Vagina (tissue), 2 donors: ENCODE measurements at places on chromosomes 16 and 17.
A peak's percentile ranks its signal among the peaks of the same experiment; 100 is the strongest.

GRCh38 chr17:40956401-40957254 lies 10.1 kb downstream of the KRT39 start:
- H3K4me3 ChIP-seq = no peak overlapping the region
- DNase-seq = no peak
- H3K27ac ChIP-seq = no peak overlapping the region
- peaks cover 64% of the 10 kb centered on the region for H3K4me1 ChIP-seq

DNA sequence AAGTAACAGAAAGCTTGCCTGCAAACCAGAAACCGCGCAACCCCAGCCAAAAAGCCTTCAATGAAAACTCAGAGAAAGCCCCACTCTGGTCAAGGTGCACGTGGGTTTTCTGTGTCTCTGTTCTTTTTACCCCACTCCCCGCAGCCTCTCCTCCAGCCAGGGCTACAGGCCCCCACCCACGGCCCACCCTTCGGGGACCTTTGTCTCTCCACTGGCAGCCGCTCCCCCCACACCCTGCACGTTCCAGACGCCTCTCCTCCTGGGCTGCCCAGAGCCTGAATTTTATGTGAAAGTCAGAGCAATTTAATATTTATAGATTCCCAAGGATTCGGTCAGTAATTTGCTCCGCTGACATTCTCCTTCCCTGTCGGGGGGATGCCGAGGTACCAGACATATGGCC lies 24.2 kb downstream of the MRM3 start:
- H3K4me3 ChIP-seq = no peak overlapping the region
- H3K27me3 ChIP-seq = no peaks in the 10 kb centered on the region
- DNase-seq = no peak

GRCh38 chr17:82684228-82684841 lies 14.2 kb downstream of the RAB40B start:
- H3K4me3 ChIP-seq = no peak overlapping the region
- H3K4me1 ChIP-seq = no peaks in the 10 kb centered on the region
- no peaks in the 10 kb centered on the region for H3K27me3 ChIP-seq
- H3K27ac ChIP-seq = no peak overlapping the region

GRCh38 chr17:77531641-77532040 lies 390.9 kb downstream of the SEC14L1 start:
- no peak overlapping the region for H3K4me3 ChIP-seq
- H3K27ac ChIP-seq = no peak overlapping the region
- H3K4me1 ChIP-seq = peaks cover 11% of the 10 kb centered on the region

DNA sequence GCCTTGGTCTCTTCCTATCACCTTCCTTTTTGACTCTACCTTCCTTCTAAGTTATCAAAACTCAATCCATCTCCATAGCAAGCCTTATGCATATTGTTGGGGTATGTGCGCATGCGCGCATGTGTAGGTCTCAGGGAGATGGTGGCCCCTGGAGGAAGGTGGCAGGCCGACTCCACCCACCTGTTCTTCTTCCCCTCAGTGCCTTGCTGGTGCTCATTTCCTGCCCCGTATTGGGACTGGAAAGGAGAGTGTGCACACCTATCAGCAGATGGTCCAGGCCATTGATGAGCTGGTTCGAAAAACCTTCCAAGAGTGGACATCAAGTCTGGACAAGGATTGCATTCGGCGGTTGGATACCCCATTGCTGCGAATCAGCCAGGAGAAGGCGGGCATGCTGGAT lies 25.2 kb downstream of the DNAH2 start:
- no peaks in the 10 kb centered on the region for H3K27me3 ChIP-seq
- peaks cover 10% of the 10 kb centered on the region for H3K4me1 ChIP-seq
- no peak for DNase-seq
- H3K4me3 ChIP-seq = no peak overlapping the region
- H3K27ac ChIP-seq = no peak overlapping the region

GRCh38 chr17:68385490-68386215 lies 71.6 kb downstream of the WIPI1 start:
- no peaks in the 10 kb centered on the region for H3K36me3 ChIP-seq
- no peaks in the 10 kb centered on the region for H3K27me3 ChIP-seq
- H3K27ac ChIP-seq = peak overlapping the region; percentile 73
- no peak overlapping the region for H3K4me3 ChIP-seq

- H3K27ac ChIP-seq = peak overlapping the region; percentile 21
- H3K4me3 ChIP-seq = no peak overlapping the region
- H3K27me3 ChIP-seq = no peaks in the 10 kb centered on the region
Observed at GRCh38 chr17:59355030-59355701, 23.7 kb downstream of the YPEL2 start.

DNA sequence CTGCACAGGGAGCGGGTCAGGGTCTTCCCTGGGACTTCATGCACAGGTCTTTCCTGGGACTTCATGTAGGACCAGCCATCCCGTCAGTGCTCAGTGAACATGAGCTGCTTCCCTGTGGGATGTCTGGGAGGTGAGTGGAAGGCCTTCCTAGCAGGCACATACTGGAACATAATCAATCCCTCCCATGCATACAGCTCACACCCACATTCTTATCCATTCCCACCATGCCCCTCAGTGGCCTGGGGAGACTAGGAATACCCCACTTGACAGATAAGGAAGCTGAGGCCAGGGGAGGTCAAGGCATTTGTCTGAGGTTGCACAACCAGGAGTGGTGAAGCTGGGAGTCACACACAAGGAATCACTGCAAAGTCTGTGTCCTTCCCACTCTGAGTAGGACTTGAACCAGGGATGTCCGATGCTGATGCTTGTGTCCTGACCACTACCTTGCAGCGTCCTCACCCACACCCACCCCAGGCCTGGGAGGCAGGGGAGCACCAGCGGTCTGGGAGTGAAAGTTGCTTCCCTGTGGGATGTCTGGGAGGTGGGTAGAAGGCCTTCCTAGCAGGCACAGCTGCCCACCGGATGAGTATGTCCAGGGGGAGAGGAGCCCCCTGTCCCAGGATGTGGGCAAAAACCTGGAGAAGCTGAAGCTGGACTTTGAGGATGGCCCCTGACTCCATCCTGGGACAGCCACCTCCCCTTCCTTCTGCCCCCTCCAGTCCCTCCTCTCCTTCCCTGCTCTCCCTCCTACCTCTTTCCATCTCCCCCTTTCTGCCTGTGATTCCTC lies 1.0 kb upstream of the NLRC5 start:
- no peaks in the 10 kb centered on the region for H3K36me3 ChIP-seq
- H3K4me3 ChIP-seq = peak overlapping the region; percentile 51
- DNase-seq = no peak
- no peaks in the 10 kb centered on the region for H3K27me3 ChIP-seq
- peaks cover 70% of the 10 kb centered on the region for H3K4me1 ChIP-seq

DNA sequence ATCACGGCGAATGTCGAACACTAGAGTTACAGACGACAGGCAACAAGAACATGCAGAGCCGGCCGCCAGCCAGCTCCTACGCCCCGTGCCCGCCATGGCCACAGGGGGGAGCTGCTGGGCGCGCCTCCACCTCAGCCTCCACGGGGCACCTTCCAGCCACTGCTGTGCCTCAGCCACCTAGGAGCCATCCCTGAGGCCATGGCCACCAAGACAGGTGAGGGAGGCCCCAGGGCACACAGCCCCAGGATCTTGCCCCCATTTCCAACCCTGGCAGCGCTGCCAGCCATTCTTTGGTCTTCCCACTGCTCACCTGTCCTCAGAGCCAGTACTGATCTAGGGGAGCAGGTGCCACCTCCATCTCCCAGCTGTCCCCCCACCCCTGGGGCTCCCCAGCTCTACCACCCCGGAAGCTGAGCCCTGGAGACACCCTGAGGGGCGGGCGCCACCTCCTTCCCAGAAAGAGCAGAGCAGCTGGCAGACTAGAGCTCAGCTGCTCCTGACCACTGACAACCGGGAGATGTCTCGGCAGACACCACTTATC lies 11.8 kb downstream of the GNPTG start:
- H3K27ac ChIP-seq = no peak overlapping the region
- H3K4me3 ChIP-seq = no peak overlapping the region
- no peaks in the 10 kb centered on the region for H3K4me1 ChIP-seq

DNA sequence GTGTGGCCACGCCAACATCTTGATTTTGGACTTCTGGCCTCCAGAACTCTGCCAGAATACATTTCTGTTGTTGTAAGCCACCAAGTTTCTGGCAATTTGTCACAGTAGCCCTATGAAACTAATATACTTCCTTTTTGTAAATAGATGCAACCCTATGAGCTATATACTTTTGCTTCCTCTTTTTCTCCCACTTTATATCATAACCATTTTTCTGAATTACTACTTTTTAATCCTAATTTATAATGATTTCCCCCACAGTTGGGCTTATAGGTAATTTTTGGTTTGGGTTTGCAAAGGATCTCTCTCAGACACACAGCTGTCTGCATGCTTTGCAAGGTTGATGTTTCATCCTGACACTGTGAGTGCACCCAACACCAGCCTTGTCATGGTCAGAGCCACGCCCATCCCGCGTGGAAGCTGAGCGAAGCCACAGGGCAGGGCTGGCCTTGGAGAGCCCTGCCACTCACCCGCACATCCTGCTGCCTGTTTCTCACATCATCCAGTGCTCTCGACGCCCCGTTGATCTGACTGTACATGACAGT lies 5.8 kb downstream of the TRIM25 start:
- no peak for DNase-seq
- no peak overlapping the region for H3K4me3 ChIP-seq
- no peaks in the 10 kb centered on the region for H3K36me3 ChIP-seq
- H3K27me3 ChIP-seq = no peaks in the 10 kb centered on the region
- peak overlapping the region; percentile 37 for H3K27ac ChIP-seq

DNA sequence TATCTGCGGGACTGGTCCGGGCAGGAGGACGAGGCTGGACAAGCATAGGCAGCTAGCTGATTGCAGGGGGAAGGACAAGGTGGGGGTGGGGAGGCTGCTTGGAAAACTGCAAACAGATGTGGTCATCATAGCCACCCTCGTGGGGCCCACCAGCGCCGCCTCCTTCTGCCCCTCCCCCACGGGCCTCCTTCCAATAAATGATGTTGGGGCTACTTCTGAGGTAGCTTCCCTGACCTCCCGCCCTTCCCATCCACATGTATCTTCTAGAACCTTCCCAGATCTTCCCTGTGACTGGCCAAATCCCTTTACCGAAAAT lies 12.3 kb upstream of the CDC42EP4 start:
- no peak for DNase-seq
- no peak overlapping the region for H3K4me3 ChIP-seq
- H3K27me3 ChIP-seq = no peaks in the 10 kb centered on the region
- H3K27ac ChIP-seq = peak overlapping the region; percentile 84
- H3K36me3 ChIP-seq = no peaks in the 10 kb centered on the region
